MCF 10A (cell line): ENCODE measurements at places on chromosomes 12 and 14.
A peak's percentile ranks its signal among the peaks of the same experiment; 100 is the strongest.

- no peak for DNase-seq
Measured at GRCh38 chr14:48086516-48086915, 411.1 kb upstream of the MDGA2 start.

DNA sequence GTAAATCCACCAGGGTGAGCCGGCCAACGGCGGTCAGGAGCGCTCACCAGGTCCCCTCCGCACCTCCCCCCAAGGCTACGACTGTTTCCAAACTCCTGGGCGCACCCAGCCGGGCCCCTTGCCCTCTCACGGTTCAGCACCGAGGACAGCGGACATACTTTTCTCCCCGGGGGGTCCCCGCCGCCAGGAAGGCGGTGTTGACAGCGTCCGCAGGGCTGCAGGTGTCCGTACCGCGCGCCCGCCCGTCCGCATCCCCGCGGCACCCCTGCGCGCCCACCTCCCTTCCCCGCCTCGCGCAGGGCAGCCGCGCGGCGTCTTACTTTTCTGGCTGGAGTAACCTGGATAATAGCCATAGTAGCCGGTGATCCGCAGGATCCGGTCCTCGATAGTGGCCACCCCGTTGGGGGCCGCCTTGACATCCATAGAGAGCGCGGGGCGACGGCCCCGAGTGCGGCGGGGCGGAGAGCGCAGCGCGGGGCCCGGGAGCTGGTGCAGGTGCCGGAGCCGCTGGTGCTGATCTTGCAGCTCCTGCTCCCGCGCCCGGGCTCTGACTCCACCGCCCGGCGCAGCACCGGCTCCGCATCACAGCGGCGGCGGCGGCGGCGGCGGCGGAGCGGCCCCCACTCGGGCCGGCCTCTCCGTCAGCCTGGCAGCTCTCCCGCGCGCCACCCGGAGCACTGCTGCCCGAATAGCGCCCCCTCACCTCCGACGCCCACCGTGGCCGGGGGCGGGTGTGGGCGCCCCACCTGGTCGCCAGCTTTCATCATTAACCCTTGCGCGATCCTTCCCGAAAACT is at the start of gene SLC35F4:
TSS of gene SLC35F4 (minus strand) at position 690 of the 796 bp plus-strand sequence.
- no peak for DNase-seq

- DNase-seq, result peak; percentile 60
Measured at GRCh38 chr12:124510301-124510970, 57.0 kb downstream of the NCOR2 start.

DNA sequence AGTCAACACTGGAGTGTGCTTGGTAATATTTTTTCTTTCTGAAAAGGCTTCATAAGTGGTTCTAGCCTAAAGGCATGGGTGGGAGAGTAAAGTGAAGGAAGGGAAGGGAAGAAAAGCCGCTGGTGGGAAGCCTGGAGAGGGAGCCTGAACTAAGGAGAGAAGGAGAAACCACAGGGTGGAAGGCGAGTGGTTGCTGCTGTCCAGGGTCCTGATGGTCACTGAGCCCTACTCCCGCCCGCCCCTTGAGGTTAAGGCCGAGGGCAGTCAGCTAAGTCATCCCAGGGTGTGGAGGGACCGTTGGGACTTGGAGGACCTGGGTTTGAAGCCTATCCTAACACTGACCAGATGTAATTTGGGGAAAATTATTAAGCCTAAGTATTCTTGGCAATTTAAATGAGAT is 189.1 kb downstream of the PIWIL1 start:
- DNase-seq, result no peak

DNA sequence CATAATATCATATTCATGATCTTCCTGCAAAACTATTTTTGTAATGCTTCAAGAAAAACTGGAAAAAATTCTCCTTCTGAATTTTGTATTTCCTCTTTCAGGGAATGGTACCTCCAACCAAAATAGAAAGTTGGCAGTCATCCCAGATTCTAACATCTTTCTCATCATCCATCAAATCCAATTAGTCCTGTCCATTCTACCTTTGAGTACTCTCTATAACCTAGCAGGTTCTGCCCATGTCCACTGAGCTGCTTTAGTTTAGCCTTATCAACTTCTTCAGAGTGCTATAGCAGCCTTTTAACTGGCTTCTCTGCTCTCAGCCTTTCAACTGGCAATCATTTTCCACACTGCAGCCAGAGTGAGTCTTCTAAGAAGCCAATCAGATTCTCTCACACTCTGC is 236.2 kb downstream of the AKAP6 start:
- DNase-seq, result no peak

DNA sequence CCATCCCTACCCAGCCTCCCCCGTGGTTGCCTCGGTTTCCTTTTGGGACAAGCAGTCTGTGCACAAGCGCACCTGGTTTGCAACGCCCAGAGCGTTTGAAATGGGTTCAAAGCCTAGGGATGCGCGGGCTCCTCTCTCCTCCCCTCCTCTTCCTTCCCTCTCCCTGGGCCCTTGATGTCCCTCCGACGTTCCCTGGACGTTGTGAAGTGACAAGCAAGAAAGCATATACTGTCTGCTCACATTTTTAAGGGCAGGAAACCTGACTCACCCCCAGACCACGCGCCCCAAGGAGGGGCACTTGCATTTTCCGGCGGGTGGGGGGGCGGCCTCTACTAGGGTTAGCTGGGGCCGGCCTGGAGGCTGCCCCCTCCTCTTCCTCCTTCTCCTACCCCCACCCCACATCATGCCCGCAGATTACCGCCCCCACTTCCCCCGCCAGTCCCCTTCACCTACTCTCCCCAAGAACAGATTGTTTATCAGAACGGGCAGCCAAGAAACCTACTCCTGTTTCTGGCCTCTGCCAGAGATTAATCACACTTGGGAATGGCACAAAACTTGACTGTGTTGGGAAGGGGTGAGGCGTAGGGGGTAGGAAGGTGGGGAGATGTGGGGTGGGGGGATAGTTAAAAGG is 9.5 kb upstream of the IRF2BPL start:
- no peak for DNase-seq

DNA sequence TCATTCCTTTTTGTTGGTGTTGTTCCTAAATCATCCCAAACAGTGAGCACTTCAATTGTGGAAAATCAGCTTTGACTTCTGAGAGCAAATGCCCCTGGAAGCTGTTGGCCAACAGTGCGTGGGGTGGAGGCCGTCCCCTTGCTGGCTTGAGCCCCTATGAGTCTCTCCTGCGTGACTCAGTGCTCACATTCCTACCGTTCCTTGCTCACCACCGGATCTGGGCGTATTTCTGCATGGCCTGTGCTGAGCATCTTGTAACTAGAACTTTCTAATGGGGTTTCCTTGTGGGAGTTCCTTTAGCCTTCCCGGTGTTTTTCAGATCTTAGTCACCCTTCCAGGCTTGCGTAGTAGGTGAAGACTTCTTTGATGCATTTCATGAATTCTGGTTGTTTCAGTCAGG is 14.7 kb downstream of the SERPINA1 start:
- peak; percentile 96 for DNase-seq

- DNase-seq, result peak; percentile 94
Measured at GRCh38 chr12:40158592-40159111, 52.8 kb upstream of the SLC2A13 start.
